ENCODE measurements at places on chromosomes 6 and 20. TPM values are rescaled to one million over a fixed set of nuclear protein-coding genes. Genes with fewer than 3 reads are reported as not detected.

NFATC2 gene
- total RNA-seq, result 0.69 TPM

WFDC2 gene
- total RNA-seq, result 9.0 TPM

C20orf141 gene
- not detected for total RNA-seq

ABHD16B gene
- not detected for total RNA-seq

DSE gene
- total RNA-seq, result 20.1 TPM

RCAN2 gene
- total RNA-seq, result 42.7 TPM

ACTL10 gene
- 0.46 TPM for total RNA-seq

FERMT1 gene
- total RNA-seq, result 3.0 TPM
